Mucosa of descending colon (tissue), 3 donors: ENCODE measurements at places on chromosomes 4 and X. TPM values are rescaled to one million over a fixed set of nuclear protein-coding genes. Genes with fewer than 3 reads are reported as not detected.

DNA sequence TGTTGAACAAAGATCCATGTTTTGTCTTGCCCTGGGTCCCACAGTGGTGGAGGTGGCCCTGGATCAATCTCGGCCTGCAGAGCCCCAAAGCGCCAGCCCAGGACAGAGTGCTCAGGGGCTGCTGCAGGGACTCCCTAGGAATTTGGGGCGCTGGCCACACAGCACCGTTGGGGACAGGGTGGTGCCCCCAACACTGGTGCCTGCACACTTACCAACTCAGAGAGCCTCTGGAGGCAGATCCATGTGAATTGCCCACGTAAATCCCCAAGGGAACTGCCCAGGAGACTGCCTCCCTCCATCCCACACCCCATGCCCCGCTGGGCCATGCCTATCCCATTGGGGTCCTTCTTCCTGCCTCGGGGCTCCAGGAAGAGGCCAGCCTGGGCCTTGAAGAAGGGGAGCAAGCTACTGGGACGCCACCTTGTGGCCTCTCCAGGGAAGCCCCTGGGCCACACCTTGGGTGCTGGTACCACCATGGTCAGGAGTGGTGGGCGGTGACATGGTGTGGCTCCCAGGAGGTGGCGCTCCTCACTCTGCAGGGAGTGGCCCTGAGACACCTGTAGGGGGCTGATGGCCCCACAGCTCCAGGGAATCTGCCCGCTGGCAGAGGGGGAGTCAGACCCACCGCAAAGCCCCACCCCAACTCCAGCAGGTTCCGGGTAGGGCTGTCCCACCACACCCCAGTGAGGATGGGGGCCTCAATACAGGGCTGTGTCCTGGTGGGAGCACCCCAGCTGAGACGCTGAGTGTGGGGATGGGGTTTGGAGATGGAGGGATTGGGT is 22.8 kb downstream of the CFAP99 start:
- peak; percentile 78 for DNase-seq

- DNase-seq, result no peak
Measured at GRCh38 chr4:88880501-88881226, 176.3 kb downstream of the FAM13A start.

Gene AADAT
- 4.9 TPM for total RNA-seq

Gene CD99
- 147 TPM for total RNA-seq
